T-helper 2 cell treated with Interferon-gamma antibody and Interleukin-4, amounts not matched to agents 5 μg/mL and 100 μg/mL, for 36 hours (primary cell): ENCODE measurements at places on chromosomes 1 and 21.

GRCh38 chr1:95850763-95851162, 616.8 kb downstream of the RWDD3 start:
- no peak for DNase-seq

DNA sequence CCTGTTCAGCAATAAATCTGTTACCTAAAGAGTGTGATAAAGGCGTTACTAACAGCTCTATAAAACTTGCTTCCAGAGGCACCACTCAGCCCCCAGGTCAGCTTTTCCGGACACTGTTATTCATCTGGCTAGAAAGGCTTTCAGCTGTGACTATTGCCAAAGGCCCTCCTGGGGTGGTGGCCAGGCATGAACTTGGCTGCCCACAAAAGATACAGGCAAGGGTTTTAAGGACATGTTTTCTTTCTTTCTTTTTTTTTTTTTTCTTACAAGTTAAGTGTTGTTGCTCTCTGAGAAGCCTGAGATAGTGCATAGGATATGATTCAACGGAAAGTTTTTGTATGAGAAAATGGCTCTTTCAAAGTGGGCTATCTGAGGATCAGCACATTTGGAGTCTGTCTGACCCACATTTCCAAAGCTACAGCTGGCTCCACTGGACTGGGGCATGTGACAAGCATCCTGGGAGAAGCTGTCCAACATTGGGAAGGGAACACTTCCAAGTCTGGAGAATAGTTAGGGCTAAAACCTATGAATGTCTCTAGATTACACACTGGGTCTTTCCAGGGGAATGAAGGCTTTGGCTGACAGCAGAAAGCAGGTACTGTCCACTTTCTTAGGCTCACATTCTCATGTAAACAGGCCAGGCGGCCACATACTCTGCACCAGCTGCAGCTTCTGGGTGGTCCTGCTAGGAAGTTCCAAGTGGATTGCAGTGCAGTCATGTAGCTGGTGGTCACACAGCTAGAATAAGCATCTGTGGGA, 639.7 kb downstream of the LMO4 start:
- no peak for DNase-seq

DNA sequence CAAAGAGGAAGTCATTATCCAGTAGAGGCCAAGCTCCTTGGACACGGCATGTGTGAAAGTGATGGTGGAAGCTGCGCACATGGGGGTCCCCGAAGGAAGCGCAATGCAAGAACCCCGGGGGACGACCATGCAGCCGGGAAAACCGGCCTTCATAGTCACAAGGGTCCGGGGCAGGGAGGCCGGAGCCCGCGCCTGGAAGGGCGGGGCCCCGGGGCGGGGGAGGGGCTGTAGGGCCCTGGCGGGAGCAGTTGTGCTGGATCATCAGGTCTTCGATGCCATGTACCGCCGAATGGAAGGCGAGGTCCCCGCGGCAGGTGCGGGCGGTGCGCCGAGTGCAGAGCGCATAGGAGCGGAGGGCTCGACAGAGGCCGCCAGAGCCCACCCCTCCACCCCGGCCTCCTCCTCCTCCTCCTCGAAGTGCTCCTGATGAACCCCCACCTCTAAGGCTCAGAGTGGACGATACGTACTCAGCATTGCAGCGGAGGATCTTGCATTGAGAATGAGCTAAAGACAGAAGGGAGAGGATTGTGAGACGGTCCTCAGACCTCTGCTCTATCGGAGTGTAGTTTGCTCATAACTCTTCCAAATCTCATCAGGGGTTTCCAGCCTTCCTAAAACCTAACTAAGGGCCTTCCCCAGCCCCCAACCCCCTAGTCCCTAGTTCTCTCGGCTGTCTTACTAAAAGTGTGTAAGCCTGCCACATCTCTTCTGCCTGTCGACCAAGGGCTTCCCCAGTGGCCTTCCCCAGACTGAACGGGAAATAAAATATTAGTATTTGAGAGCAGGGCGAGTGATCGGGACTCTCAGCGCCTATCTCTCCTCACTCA, 2.1 kb downstream of the HJV start:
- no peak for DNase-seq

GRCh38 chr21:40835184-40835694, 11.7 kb downstream of the DSCAM start:
- no peak for DNase-seq
